ENCODE measurements at places on chromosomes 2 and 18. TPM values are rescaled to one million over a fixed set of nuclear protein-coding genes. Genes with fewer than 3 reads are reported as not detected.

DNA sequence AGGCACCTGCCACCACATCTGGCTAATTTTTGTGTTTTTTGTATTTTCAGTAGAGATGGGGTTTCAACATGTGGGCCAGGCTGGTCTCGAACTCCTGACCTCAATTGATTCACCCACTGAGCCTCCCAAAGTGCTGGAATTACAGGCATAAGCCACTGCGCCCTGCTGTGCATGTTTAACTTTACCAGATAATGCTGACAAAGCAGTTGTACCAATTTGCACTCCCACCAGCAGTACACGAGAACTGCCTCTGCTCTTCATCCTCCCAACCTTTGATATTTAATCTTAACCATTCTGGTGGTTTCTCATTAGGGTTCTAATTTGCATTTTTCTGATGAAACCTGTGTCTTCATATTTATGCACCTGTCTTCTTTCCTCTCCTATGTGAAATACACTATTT, 12.0 kb upstream of the DYM start:
- DNase-seq, result no peak
- H3K4me3 ChIP-seq, result no peak overlapping the region
- H3K27me3 ChIP-seq, result peaks cover 17% of the 10 kb centered on the region
- peaks cover 9% of the 10 kb centered on the region for H3K4me1 ChIP-seq
- H3K36me3 ChIP-seq, result peaks cover 6% of the 10 kb centered on the region

POTEI gene
- total RNA-seq, result not detected

OSBPL1A gene
- total RNA-seq, result 0.68 TPM

DNA sequence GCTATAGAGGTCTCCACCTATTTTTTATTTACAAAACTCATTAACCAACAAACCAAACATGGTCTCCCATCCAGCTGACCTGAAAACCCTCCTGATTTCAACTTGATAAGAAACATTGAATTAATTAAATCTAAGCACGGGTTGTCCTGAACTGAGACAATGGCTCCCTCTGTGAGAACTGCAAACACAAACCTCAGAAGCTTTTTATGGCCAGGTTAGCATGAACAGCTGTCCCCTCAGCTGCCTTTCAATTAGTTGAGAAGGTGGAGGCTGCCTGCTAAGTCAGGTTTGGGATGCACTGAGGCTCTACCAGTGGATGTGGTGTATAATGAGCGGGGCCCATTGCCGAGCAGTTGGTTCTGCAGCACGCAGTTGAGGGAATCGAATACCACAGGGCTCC, 258.5 kb upstream of the DDX18 start:
- no peak overlapping the region for H3K4me3 ChIP-seq
- no peak for DNase-seq
- no peaks in the 10 kb centered on the region for H3K27me3 ChIP-seq
- no peaks in the 10 kb centered on the region for H3K36me3 ChIP-seq
- H3K4me1 ChIP-seq, result no peaks in the 10 kb centered on the region

FNDC4 gene
- not detected for total RNA-seq
